ENCODE measurements at places on chromosomes 3 and 15.

GRCh38 chr15:42267286-42267685, 5.7 kb upstream of the GANC start:
- no peaks in the 10 kb centered on the region for H3K4me1 ChIP-seq
- peaks cover 48% of the 10 kb centered on the region for H3K36me3 ChIP-seq
- no peaks in the 10 kb centered on the region for H3K27me3 ChIP-seq
- H3K27ac ChIP-seq = no peak overlapping the region
- no peak for DNase-seq

DNA sequence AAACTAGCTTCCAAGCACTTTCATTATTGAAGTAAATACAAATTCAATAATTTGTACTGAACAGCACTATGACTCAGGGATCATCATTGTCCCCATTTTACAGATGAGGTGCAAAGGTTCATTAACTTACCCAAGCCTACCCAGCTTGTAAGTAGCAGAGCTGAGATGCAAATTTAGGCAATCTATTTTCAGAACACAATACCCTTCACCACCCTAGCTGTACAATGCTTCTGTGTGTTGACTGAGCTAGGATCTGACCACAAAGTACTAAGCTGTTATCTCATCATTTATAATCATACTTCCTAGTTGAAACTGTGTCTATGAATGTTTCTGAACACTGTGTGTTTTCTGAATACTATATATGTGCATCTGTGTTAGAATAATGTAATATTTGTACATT, 3.2 kb upstream of the ILDR1 start:
- H3K4me3 ChIP-seq = no peak overlapping the region
- H3K27me3 ChIP-seq = peaks cover 2% of the 10 kb centered on the region
- no peak for DNase-seq
- no peak overlapping the region for H3K27ac ChIP-seq
- no peaks in the 10 kb centered on the region for H3K36me3 ChIP-seq

- H3K4me1 ChIP-seq = peaks cover 8% of the 10 kb centered on the region
- H3K27me3 ChIP-seq = no peaks in the 10 kb centered on the region
- H3K4me3 ChIP-seq = no peak overlapping the region
- no peak for DNase-seq
Observed at GRCh38 chr3:196149375-196149774, 61.8 kb downstream of the ZDHHC19 start.

GRCh38 chr3:86787091-86787490, 203.9 kb downstream of the VGLL3 start:
- no peak overlapping the region for H3K27ac ChIP-seq
- DNase-seq = no peak
- H3K36me3 ChIP-seq = no peaks in the 10 kb centered on the region
- no peak overlapping the region for H3K4me3 ChIP-seq
- no peaks in the 10 kb centered on the region for H3K27me3 ChIP-seq

GRCh38 chr3:64382153-64382552, 156.9 kb upstream of the PRICKLE2 start:
- DNase-seq = no peak
- no peaks in the 10 kb centered on the region for H3K27me3 ChIP-seq
- H3K36me3 ChIP-seq = no peaks in the 10 kb centered on the region
- no peaks in the 10 kb centered on the region for H3K4me1 ChIP-seq
